ENCODE measurements at places on chromosomes 3 and 15. TPM values are rescaled to one million over a fixed set of nuclear protein-coding genes. Genes with fewer than 3 reads are reported as not detected.

The FMN1 gene
- total RNA-seq: 1.3 TPM

DNA sequence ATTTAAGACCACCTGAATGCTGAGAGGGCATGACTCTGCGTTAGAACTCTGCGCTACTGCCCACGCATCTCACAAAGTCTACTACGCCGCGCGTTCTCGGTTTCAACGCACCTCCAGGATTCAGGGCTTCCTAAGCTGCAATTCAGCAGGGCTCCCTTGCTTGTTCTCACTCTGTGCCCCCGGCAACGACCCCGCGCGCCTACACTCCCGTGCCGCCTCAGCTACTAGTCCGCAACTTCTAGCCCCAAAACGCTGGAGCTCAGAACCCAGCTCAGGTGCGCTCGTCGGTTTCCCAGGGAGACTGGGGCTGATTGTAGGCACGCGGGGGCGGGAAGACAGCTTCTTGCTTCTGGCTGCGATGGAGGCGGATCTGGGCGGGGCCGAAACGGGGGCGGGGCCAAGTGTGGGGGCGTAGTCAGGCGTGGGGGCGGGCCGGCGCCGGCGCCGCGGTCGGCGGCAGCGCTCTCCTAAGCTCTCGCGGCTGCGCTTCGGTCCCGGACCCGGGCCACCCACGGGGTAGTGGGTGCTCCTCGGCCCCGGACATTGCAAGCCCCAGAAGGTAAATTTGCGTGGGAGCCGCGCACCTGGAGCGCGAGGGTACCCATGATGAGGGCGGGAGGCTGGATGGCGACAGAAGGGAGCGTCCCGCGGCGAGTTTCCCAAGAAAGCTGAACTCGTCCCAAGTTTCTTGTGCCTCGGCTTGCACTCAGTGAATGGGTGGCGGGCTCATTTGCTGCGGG, at the start of gene ARHGEF26:
Gene ARHGEF26 (plus strand): TSS at position 430 of the 740 bp plus-strand sequence. CDS start 603 bp downstream, outside the sequence.
- DNase-seq: peak; percentile 86
- H3K4me1 ChIP-seq: peaks cover 24% of the 10 kb centered on the region
- peak within 1 kb of the TSS; percentile 88 for H3K4me3 ChIP-seq
- peaks cover 8% of the 10 kb centered on the region for H3K27me3 ChIP-seq

GRCh38 chr15:67884514-67885174, 44.8 kb upstream of the RNU6-1 start:
- H3K27me3 ChIP-seq: peaks cover 2% of the 10 kb centered on the region
- peaks cover 2% of the 10 kb centered on the region for H3K36me3 ChIP-seq
- peak; percentile 56 for DNase-seq
- H3K4me1 ChIP-seq: peaks cover 51% of the 10 kb centered on the region
- peak overlapping the region; percentile 57 for H3K4me3 ChIP-seq
- peak overlapping the region; percentile 28 for H3K27ac ChIP-seq

DNA sequence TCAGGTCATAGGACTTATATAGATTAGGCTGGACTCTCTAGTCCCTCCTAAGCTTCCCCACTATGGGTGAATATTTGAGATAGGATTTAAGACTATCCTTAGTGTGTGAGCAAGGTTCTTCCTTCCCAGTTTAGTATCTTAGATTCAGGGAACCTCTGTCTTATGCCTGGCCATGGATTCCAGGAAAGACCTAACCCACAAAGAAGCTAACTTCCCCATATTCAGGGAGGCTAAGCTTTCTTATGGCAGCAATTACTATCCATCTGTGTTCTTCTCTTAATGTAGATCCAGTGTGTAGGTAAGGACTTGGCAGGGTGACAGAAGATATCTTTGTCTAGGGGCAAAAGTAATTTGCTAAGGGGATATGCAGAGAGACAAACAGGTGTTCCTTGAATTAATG, 25.5 kb upstream of the PIK3R4 start:
- H3K27ac ChIP-seq: no peak overlapping the region
- DNase-seq: no peak
- no peaks in the 10 kb centered on the region for H3K36me3 ChIP-seq

DNA sequence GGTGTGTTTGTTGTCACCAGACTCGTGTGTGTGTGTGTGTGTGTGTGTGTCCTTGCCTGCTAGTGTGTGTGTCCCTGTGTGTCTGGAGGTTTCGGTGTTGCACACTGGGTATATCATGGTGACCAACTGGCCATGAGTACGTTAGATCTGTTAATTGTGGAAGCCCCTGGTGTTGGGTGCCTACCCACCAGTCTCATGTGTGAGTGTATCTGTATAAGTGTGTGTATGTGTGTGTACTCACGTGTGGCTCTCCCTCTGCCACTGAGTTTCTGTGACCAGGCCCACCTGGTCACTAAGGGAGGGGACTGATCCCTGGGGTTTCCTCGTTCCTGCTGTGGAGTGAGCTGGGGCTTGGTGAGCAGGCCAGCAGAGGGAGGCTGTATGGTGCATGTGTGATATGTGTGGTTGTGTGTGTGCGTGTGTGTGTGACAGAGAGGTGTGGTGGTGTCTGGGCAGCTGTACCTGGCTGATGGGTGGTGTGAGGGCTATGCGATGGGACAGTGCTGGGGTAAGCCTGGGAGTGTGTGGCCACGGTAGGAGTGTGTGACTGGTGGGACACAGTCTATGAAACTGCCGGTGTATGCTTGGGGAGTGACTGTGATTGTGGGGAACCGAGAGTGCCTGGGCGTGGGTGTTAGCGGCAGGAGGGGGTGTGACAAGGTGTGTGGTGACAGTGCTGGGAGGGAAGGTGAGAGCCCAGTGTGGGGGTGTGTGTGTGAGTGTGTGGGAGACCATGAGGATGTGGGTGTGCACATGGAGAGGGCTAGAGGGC, 1.8 kb downstream of the PRKCD start:
- H3K27me3 ChIP-seq: peaks cover 20% of the 10 kb centered on the region
- peaks cover 7% of the 10 kb centered on the region for H3K36me3 ChIP-seq
- H3K27ac ChIP-seq: peak overlapping the region; percentile 9
- peak overlapping the region; percentile 86 for H3K4me3 ChIP-seq
- H3K4me1 ChIP-seq: peaks cover 36% of the 10 kb centered on the region
- DNase-seq: no peak

The CCDC39 gene
- 0.46 TPM for total RNA-seq

DNA sequence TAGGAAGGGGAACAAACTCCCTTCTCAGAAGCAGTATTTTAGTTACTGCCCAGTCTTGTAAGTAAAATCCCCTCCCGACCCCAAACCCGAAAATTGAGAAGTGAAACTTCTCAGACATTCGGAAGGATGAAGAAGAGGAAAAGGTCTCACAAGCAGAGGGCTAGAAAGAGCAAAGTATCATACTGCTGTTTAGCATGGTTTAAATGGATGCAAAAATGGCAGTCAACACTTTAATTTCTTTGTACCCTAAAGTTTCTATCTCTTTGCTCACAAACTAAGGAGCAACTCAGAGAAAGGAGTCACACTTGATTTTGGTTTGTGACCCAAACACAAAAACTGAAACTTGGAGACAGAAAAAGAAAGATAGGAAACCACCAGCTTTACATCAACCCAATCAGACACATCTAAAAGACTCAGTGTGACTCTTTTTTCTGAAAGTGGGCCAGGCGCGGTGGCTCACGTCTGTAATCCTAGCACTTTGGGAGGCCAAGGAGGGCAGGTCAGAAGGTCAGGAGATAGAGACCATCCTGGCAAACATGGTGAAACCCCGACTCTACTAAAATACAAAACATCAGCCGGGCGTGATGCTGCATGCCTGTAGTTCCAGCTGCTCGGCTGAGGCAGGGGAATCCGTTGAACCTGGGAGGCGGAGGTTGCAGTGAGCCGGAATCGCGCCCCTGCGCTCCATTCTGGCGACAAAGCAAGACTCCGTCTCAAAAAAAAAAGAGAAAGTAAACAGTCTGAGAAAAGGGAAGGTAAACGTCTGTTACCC, 63.2 kb upstream of the ATP11B start:
- H3K4me3 ChIP-seq: no peak overlapping the region
- H3K27me3 ChIP-seq: peaks cover 3% of the 10 kb centered on the region
- H3K36me3 ChIP-seq: no peaks in the 10 kb centered on the region
- peaks cover 3% of the 10 kb centered on the region for H3K4me1 ChIP-seq
- no peak overlapping the region for H3K27ac ChIP-seq
- DNase-seq: no peak

The CTXN2 gene
- 0.18 TPM for total RNA-seq

The EHHADH gene
- total RNA-seq: 6.8 TPM

DNA sequence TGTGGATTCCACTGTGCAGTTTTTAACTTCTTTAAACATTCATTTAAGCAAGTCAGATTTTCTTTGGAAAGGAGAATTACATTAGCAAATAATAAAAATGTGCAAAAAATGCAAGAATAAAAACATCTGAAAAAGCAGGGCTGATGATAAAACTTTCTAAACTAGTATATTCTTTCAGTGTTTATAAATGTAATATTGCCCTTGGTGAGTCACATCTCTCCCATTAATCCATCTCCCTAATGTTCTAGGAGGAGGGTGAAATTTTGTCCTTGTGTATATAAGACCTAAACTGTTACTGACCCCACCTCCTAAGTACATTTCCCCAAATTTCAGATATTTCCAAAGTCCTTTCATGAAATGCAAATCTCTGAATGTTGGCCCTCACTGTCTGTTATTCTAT, 28.5 kb upstream of the DCUN1D1 start:
- DNase-seq: no peak
- no peaks in the 10 kb centered on the region for H3K4me1 ChIP-seq
- H3K27me3 ChIP-seq: peaks cover 7% of the 10 kb centered on the region
- H3K4me3 ChIP-seq: no peak overlapping the region

- no peaks in the 10 kb centered on the region for H3K36me3 ChIP-seq
- peaks cover 44% of the 10 kb centered on the region for H3K4me1 ChIP-seq
- H3K27me3 ChIP-seq: peaks cover 2% of the 10 kb centered on the region
Observed at GRCh38 chr15:98865397-98866339, 141.9 kb downstream of the PGPEP1L start.

GRCh38 chr15:81394603-81395002, 20.6 kb upstream of the TMC3 start:
- H3K27me3 ChIP-seq: no peaks in the 10 kb centered on the region
- no peak overlapping the region for H3K4me3 ChIP-seq
- no peak for DNase-seq

The SAXO2 gene
- total RNA-seq: 2.0 TPM

DNA sequence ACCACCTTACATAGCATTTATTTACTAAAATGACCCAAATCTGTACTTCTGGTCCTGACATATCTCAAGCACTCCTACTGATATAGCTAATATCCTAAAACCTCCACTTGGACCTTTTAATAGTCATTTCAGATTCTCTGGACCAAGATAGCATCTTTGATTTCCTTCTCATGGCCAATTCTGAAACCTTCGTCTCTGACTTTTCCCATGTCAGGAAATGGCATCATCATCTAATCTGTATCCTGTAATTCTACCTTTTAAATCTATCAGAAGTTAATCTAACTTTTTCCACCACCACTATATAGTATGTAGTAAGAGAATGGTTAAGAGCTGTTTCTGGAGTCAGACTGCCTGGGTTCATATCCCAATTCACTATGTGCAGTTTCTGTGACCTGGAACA, 16.2 kb downstream of the STX19 start:
- peaks cover 9% of the 10 kb centered on the region for H3K36me3 ChIP-seq
- H3K4me3 ChIP-seq: no peak overlapping the region
- H3K4me1 ChIP-seq: peaks cover 3% of the 10 kb centered on the region

DNA sequence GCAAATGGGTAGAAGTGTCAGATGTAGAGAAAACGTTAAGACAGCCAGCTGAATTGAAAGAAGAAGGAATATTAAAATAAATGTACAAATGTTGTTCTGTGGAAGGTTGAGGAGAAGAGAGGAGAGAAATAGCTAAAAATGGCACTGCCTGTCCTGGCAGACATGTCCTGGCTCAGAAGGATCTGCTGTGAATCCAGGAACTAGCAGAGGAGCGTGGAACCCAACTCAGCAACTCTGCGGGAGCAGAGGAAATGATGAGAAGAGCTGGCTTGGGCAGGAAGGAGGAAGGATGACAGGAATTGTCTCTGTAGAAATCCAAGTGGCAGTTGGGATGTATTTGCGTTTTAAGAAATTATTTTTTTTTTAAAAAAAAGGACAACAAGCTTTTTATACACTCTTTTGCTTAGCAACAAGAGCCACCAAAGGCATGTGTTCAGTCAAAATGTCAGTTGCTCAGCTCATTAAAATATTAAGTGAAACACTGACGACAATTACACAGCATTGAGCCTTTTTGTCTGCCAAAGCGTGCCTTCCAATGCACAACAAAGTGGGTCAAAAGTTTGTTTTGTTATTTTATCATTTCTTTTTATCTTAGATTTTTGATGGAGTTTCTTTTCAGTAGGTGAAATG, 16.1 kb downstream of the NANOGP8 start:
- no peak overlapping the region for H3K4me3 ChIP-seq
- no peak for DNase-seq
- peaks cover 16% of the 10 kb centered on the region for H3K4me1 ChIP-seq
- no peak overlapping the region for H3K27ac ChIP-seq
- peaks cover 1% of the 10 kb centered on the region for H3K27me3 ChIP-seq
- H3K36me3 ChIP-seq: no peaks in the 10 kb centered on the region

GRCh38 chr3:54773271-54773670, 154.6 kb downstream of the LRTM1 start:
- no peak overlapping the region for H3K4me3 ChIP-seq
- no peaks in the 10 kb centered on the region for H3K27me3 ChIP-seq
- peaks cover 3% of the 10 kb centered on the region for H3K36me3 ChIP-seq
- H3K4me1 ChIP-seq: peaks cover 6% of the 10 kb centered on the region
- no peak for DNase-seq

- no peaks in the 10 kb centered on the region for H3K36me3 ChIP-seq
- no peak overlapping the region for H3K4me3 ChIP-seq
- H3K4me1 ChIP-seq: peaks cover 14% of the 10 kb centered on the region
- no peak for DNase-seq
- no peaks in the 10 kb centered on the region for H3K27me3 ChIP-seq
- H3K27ac ChIP-seq: no peak overlapping the region
Observed at GRCh38 chr3:99690761-99691369, 52.5 kb downstream of the COL8A1 start.

GRCh38 chr3:65671004-65671403, 367.7 kb downstream of the MAGI1 start:
- H3K36me3 ChIP-seq: no peaks in the 10 kb centered on the region
- peaks cover 2% of the 10 kb centered on the region for H3K27me3 ChIP-seq
- no peak for DNase-seq
- no peak overlapping the region for H3K27ac ChIP-seq
- peaks cover 8% of the 10 kb centered on the region for H3K4me1 ChIP-seq
- H3K4me3 ChIP-seq: no peak overlapping the region

The CFAP91 gene
- total RNA-seq: 0.23 TPM

The CCR5 gene
- total RNA-seq: not detected

The LRRC31 gene
- total RNA-seq: 0.23 TPM

GRCh38 chr3:14785207-14786155, 33.3 kb upstream of the FGD5 start:
- H3K4me3 ChIP-seq: no peak overlapping the region
- no peak overlapping the region for H3K27ac ChIP-seq
- peaks cover 14% of the 10 kb centered on the region for H3K4me1 ChIP-seq
- DNase-seq: no peak
- H3K27me3 ChIP-seq: peaks cover 6% of the 10 kb centered on the region
